ENCODE measurements at places on chromosomes 4 and X.
A peak's percentile ranks its signal among the peaks of the same experiment; 100 is the strongest.

- DNase-seq, result no peak
Observed at GRCh38 chrX:18017411-18017810, 156.3 kb upstream of the RAI2 start.

DNA sequence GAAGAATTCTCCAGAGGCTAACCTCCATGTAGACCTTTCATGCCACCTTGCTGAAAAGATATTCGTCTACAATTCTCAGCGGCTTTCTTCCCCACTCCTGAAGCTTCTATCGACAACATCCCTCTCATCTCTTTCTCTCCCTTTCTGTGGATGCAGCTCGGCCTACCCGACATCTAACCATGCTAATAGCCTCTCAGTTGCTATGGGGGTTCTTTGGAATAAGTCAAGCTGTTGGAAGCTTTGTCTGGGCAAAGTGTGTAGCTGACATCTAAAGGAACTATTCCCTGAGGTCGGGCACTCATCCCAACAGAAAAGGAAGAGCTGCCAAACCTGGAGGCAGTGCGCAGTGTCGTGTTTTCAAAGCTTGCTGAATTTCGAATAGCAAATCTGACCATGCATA is 192.1 kb downstream of the RBMX2 start:
- peak; percentile 24 for DNase-seq

DNA sequence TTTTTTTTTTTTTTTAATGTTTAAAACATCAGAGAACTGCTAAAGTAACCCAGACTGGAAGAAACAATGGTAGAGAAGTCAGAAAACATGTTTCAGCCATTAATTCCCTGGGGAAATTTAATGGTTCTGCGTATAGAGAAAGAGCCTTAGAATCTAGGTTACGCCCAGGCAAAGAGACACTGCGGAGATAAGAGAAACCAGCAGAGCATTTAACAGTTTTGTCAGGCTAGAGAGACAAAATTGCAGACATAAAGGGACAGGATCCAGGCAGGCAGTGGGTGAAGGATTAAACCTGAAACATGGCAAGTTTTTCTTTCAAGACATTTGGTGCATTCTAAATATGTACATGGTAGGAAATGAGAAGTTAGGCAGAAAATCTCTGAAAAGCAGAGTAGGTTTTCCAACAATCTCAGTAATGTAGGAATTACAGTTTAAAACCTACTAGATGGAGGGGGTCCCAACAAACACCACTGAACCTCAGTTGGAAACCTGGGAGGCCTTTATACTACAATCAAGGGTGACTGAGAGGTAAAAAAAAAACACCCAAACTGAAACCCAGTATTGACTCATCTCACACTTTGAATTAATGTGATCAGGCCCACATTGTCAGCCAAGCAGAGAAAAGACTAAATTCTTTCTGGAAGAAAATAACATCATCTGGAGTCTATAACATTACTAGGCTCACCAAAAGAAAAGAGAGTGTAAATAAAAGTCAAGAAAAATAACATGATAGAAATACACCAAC is 254.2 kb upstream of the NWD2 start:
- DNase-seq, result no peak

- DNase-seq, result no peak
Observed at GRCh38 chrX:35858906-35859305, 60.6 kb upstream of the CFAP47 start.

- DNase-seq, result no peak
Observed at GRCh38 chr4:14837860-14838259, 164.4 kb upstream of the CPEB2 start.

DNA sequence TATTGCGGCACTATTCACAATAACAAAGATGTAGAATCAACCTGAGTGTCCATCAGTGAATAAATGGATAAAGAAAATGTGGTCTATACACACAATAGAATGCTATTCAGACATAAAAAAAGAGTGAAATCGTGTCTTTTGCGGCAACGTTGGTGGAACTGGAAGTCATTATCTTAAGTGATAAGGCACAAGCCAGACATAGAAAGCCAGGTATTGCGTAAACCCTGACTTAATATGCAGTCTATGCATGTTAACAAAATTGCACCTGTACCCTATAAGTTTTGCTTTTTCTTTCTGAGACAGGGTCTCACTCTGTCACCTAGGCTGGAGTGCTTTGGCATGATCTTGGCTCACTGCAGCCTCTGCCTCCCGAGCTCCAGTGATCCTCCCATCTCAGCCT is 28.6 kb downstream of the KIAA0232 start:
- no peak for DNase-seq

DNA sequence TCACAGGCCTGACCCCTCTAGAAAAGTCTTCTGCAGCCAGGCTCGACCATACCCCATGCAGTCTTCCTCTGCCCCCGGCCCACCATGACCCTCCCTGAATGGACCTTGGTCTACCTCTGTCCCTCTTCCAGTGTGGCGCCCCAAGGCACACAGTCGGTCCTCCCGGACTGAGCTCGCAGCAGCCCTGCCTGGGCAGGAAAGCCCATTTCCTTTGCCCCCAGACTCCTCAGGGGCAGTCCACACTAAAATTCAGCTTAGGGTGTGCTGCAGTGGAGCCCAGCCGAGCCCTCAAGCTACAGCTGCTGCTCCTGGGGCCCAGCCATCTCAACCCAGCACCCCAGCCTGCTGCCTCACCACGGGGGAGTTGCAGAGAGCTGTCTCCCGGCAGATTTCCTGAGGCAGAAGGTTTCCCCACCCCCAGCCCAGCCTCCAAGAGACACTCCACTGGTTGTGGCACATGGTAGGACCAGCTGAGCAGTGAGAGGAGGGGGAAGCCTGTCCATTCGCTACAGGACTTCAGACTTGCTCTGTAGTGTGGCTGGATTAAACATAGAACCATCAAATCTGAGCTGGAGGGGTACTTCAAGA is 37.5 kb upstream of the IQSEC2 start:
- DNase-seq, result no peak

GRCh38 chrX:37420756-37421155 is 71.6 kb downstream of the PRRG1 start:
- DNase-seq, result no peak

- no peak for DNase-seq
Observed at GRCh38 chr4:145784036-145784435, 104.1 kb downstream of the C4orf51 start.

- no peak for DNase-seq
Observed at GRCh38 chrX:118655561-118656246, 71.7 kb upstream of the IL13RA1 start.

DNA sequence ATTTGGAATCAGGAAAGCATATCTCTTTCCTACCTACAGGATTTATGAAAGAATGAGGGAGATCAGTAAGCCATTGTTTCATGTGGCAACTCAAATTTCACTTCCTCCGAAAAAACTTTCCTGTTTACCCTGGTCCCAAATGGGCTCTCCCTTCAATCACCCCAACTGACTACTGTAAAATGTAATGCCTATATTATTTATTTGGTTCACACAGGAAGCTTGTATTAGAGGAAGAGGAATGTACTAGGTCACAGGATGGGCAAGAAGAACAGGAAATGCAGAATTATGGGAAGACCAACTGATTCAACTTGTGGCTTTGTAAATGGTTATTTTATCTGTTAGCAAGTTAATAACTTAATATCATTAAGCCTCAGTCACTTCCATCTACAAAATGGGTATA is 23.1 kb downstream of the COL4A6 start:
- DNase-seq, result no peak

GRCh38 chrX:44675362-44676024 is 132.8 kb upstream of the FUNDC1 start:
- peak; percentile 11 for DNase-seq

DNA sequence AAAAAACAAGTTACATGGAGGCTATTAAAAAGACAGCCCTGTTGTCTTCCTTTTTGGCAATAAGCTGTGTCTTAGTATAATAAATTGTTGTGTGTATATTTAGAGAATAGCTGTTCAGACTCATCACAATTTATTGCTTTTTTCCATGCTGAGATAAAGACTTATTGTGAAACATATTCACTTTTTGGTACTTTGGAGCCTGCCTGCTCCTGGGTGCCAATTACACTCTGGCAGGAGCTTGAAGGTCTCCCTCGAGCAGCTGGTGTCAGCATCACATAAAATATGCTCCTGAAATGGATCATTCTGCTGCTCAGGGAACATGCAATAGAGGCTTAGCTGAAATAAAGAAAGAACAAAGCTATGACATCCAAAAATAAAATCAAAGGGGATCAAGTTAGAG is 211.6 kb upstream of the DKK2 start:
- no peak for DNase-seq

DNA sequence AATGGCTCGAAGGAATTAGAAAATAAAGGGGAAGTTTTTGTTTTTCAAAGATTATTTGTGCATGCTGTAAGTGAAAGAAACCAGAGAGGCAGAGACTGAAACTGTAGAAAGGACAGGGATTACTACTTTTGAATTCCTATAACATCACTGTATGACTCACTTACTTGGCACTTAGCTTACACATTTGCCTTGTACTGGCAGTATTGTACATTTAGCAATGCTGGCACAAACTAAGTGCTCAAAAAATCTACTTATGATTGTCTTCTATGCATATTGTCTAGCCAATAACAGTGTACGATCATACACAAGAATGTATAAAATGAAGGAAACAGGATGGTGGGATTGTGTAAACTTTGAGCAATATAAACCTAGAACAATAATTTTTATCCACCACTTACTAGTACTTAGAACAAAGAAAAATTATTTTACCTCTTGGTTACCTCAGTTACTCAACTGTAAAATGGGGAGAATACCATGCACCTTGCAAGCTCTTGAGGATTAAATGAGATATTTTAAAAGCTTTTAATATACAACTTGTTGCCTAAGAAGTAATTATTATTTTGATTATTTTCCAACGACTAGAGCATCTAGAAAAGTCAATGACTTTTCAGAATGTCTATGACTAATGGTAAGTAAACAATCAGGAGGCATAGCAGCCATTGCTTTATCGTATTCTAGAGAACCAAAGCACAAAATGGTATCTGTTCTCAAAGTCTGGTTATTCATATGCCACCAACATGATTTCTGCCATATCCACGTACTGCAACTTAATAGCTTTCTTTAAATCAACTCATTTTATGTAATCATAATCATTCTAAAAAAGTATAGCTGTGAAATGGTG is 4.7 kb downstream of the FAM120C start:
- DNase-seq, result no peak

- no peak for DNase-seq
Observed at GRCh38 chr4:152279234-152279566, 256.7 kb downstream of the FBXW7 start.

- DNase-seq, result no peak
Observed at GRCh38 chr4:71609651-71610050, 174.2 kb downstream of the GC start.

- no peak for DNase-seq
Observed at GRCh38 chrX:47745416-47745815, 86.4 kb upstream of the UXT start.

- no peak for DNase-seq
Observed at GRCh38 chrX:29397506-29397905, 810.3 kb downstream of the IL1RAPL1 start.

DNA sequence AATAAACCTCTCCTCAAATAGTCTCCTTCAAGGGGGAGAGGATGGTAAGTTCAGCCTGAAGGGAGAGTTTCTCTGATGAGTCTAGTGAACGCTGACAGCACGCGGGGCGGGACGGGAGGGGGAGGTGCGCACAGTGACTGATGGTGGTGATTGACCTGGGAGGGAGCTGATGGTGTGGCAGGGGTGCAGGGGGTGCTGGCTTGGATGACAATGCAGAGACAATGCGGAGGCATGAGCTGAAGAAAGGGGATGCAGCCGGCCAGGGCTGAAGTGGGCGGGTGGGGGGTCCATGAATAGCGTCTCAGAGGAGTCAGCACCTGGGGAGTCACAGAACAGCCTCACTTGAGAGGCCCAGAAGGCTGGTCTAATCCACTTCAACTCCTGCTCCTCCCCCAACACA is 142.5 kb upstream of the PJA1 start:
- no peak for DNase-seq

DNA sequence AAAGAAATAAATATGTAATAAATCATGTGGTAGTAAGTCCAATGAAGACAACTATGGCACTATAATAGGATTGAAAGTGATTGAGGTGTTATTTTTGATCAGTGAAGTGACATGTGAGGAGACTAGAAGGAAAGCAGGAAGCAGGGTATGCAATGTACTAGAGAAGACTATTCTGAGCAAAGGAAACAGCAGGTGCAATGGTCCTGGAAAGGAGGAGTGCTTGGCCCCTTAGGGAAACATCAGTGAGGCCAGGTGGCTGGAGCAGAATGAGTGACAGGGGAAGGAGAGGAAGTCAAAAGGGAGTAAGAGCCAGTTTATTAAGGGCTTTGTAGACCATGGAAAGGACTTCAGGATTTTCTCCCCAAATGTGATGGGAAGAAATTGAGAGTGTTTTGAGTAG is 207.6 kb upstream of the HCCS start:
- no peak for DNase-seq

DNA sequence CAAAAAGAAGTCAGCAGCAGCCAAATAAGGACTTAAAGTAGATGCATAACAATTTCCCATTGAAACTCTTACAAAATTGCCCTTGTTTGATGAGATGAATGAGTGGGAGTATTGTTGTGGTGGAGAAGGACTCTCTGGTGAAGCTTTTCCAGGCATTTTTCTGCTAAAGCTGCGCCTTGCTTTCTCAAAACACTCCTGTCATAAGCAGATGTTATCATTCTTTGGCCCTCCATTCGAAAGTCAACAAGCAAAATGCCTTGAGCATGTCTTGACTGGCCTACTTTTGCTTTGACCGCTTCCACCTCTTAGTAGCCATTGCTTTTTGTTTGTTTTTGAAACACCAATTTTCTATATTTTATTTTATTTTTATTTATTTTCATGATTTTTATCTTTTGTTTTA is 340.9 kb upstream of the FGF13 start:
- DNase-seq, result no peak
